Posterior cingulate gyrus (tissue), 11 donors: ENCODE measurements at places on chromosomes 5 and 9.

DNA sequence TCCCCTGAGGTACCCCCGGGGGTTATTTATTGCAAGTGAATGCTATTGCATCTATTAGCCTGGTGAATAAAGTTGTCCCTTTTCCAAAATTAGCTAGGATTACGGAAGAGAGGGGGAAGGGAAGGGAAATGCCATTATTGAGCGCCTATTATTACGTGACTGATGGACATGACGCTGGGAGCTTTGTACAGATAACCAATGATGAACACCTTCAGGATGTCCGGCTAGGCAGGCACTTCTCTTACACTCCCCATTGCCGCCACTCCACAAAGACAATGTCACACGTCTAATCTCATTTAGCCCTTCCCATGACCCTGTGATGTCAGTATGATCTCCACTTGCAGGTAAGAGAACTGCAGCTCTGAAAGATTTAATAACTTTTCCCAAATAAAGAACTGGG lies 9.4 kb downstream of the GABRP start:
- no peak for DNase-seq

DNA sequence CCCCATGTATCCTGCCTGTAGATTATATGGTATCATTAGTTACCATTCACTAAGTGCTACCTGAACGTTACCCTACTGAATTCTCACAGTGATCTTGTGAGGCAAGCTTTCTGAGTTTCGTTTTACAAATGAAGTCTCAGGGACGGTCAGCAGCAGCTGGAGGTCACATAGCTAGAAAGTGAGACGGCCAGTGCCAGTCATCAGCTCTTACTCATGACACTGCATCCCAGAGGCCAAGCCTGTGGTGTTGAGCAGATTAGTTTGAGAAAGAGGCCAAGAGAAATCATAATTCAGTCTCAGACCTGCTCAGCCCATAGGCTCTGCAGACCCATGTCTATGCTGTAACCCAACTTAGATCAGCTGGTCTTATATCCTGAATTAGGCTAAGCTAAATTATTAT lies 95.7 kb upstream of the EGFLAM start:
- DNase-seq = no peak

GRCh38 chr5:132629230-132629944 lies 28.6 kb upstream of the IL13 start:
- DNase-seq = no peak

DNA sequence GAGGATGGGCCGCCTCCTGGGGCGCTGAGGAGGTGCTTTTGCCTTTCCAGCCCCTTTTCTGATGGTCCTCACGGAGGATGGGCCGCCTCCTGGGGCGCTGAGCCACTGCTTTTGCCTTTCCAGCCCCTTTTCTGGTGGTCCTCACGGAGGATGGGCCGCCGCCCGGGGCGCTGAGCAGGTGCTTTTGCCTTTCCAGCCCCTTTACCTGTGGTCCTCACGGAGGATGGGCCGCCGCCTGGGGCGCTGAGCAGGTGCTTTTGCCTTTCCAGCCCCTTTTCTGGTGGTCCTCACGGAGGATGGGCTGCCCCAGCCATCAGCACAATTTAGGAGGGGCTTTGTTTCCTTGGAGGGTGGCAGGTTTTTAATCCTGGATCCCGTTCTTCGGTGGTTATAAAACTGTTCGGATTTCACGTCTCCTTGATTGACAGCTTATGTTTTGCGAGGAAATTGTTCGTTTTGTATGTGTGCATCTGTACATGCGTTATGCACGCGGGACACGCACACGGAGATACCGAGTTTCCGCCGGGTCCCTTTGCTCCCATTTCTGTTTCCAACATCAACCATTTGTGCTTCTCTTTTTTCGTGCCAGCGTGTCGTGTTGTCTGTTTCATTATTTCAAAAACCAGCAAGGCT lies 34.7 kb upstream of the SLC9A3 start:
- no peak for DNase-seq

- DNase-seq = no peak
These were observed 116.1 kb upstream of the ZNF366 start for GRCh38 chr5:72623323-72623722.

DNA sequence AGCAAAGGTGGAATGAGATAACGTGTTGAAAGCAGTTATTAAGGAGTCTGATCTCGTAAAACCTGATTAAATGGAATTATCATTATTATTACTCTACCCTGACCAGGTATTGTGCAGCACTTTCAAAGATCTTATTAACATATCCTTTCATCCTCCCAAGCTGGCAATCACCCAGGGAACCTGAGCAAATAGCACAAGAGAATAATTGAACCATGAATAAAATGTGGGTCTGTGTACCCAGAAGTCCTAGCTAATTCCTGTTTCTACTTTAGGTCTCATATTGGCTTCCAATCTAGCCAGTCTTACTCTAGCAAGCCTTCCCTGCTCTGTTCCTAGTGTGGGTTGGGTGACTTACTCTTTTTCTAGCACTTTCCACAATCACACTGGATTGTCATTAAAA lies 162.2 kb upstream of the STK32A start:
- DNase-seq = no peak

DNA sequence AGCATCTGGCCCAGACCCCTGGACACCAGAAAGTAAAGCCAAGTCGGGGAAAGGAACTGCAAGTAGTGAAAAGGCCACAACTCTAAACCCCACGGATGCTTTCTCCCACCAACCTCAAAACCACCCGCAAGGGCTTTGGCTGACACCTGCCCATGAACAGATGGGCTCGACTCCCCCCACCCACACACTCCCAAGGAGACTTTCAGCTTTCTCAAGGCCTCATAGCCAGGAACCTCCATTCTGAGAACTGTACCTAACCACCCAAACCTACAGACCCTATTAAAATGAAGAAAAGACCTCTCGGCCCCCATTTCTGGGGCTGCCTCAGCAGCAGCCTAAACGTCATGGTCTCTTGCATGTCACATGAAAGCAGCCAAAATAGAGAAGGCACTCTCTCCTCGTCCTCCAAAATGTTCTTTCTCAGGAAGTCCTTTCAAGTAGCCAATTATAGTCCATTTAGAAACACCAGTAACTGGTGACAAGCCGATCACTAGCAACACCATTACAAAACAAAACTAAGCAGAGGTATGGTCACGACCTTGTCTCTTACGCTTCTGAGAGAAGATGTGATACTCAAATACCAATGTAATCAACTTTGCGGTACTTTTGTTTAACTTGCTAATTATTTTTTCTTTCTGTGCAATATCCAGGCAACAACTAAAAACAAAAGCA lies 2.9 kb downstream of the B4GALT1 start:
- DNase-seq = no peak

DNA sequence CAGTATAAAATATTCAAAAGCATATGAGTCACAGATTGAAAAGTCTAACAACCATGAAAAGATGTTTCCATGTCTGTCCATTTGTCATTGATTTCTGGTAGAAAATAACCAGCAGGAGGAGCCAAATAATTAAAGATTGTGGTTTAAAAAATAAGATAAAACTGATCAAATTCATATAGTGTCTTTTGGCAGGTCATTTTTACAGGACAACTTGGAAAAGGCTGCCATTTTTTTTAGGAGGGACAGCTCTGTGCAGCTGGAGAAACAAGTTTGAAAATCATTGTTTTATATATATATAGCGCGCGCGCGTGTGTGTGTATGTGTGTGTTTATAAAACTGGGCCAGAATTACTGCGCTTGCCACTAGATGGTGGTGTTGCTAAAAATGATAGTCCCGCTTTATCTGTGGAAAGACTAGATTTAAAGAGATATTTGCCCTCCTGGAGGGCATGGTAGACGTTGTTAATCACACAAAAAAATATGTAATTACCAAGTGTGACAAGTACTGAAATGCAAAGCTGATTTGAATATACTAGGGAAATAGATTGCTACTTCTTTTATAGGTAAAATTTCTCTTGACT lies 1.3 kb upstream of the TRMO start:
- DNase-seq = peak; percentile 69

DNA sequence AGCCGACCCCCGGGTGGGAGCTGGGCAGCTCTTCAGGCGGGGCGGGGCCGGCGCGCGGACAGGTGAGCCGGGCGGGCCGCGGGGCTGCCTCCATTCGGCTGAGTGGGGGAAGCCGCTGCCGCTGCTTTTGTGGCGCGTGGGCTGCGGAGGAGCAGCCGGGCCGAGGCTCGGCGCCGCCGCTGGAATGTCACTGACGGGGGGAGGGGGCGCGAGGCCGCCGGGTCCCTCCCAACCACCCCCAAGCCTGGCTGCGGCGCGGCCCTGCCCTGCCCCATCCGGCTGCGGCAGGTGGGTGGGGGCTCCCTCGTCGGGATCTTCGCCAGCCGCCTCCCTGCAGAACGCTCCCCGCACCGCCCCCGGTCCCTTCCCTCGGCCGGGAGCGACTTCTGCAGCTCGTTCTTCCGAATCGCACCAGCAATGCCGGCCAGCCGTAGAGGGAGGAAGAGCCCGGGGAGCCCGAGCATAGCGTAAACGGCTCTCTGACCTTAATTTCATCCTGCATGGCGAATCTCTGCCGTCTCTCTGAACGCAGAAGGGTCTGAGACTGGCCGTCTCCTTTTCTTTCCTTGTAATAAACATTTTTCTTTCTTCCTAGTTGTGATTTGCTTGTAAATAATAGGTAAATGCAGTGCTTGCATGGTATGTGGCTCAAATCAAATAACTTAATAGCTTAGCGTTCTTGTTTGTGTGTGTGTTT lies 505 bp downstream of the SPTAN1 start:
- peak; percentile 62 for DNase-seq
